ENCODE measurements at places on chromosomes 2 and 18. TPM values are rescaled to one million over a fixed set of nuclear protein-coding genes. Genes with fewer than 3 reads are reported as not detected.

The NETO1 gene
- polyA plus RNA-seq: 0.96 TPM

The CRYGD gene
- polyA plus RNA-seq: not detected

GRCh38 chr2:159555651-159556392, 60.5 kb downstream of the BAZ2B start:
- DNase-seq: no peak

- no peak for DNase-seq
These were observed 90.3 kb downstream of the RBMS1 start for GRCh38 chr2:160402997-160403979.

DNA sequence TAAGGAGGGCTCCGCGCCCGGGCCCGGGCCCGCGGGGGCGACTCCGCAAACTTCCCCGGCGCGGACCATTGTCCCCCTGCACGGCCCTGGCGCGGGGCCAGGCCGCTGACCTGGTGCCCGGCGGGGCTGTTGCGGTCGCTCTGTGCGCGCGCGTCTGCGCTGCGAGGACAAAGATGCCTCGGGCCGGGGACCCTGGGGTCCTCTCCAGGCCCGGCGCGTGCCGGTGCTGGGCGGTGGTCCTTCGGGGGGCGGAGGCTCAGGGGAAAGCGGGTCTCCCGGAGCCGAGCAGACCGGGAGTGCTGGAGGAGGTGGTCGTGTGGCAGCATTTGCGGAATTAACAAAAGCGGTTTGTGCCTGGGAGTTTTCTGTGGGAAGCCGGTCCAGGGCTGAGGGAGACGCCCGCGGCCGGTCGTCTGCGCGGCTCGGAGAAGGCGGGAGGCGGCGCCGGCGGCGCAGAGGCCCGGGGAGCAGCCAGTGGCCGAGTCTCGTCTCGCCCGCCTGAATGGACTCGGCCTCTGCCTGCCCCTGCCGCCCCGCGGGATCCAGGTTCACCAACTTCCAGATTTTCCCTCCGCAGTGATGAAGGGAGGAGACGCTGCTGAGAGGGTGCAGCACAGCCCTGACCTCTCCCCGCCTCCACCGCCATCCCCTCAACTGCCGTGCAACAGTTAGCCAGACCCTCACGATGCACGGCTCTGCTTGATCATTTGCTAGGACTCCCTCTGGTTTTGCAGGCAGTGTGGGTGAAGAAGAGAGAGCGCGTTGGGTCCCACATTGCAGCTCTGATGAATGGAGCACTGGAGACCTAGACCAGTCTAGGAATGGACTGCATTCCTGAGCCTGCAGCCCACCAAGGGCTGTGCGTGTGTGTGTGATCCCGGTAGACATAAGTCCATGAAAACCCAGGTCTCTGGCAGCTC, 705 bp downstream of the EFR3B start:
- DNase-seq: no peak

DNA sequence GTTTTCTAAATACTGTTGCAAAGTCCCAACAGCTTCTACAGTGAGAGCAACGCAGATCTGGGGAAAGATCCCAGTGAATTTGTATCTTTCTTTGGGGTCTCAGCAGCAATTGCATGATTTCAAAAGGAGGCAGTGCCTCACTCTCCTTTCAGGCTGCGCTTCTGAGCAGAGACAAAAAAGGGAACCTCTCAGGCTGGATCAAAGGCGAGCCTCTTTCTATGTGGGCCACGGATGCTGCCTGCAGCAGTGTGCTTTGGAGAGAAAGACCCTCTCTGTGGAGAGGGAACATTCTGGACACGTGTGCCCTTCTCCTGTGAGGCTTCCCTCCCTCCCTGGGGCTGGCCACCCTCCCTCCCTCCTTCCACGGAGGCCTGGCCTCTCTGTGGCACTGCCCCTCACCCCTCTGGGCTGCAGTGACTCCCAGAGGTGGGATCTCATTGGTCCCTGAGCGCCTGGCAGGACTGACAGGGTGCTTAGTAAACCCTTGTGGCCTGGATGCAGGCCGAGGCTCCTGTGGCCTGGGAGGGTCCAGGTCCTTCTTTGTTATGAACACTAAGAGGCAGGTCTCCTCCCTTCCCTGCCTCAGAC, 21.6 kb upstream of the PDIA6 start:
- DNase-seq: no peak

DNA sequence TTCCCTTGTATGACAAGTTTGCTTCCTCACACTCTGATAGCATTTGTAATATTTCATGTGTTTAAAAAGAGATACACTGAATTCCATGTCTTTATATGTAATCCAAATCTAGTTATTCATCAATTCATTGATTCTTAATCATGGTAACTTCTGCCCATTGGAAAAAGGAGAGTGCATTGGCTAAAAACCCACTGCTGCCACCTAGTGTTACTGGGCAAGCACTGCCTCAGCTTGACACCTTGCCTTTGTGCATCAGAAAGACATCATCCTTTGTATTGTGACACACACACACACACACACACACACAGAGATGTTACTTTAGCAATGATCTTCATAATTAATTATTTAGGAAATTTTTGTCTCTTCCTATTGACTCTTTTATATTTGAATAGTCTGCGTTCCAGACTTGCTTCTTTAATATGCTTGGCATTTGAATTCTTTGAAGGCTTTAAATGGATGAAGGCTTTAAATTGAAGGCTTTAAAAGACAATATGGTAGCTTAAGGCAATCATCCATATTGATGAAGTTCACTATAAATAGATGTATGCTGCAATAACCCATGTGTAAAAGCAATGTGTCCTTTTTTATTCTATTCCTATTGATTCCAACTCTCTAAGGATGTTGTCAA, 414.2 kb upstream of the CHST9 start:
- DNase-seq: no peak

DNA sequence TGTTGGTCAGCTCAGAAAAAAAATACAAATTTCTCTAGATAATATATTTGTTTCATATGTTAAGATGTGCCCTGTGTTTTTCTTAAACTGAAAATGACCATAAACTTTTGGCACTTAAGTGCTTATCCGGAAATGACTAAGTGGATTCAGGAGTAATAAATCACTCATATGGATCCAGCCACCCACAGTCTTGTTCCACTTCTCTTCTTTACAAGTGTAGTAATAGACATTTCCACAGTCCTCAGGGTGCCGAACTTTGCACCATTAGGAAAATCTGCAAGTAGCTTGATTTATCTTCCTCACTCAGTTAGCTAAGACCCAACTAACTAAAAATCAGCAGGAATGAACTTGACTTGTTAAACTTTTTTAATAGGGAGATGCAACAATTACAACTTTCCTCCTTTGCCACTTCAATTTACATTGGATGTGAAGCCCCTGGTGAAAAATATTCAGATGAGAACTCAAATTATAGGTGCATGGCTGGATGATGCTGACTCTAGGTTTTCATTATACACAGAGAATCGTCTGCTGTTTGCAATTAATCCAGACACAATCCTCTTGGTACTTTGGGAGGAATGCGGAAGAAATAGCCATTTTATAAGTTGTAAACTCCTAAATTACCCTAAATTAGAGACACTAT, 322.5 kb downstream of the ARHGAP15 start:
- DNase-seq: no peak
